ENCODE measurements at places on chromosomes 11 and 22. TPM values are rescaled to one million over a fixed set of nuclear protein-coding genes. Genes with fewer than 3 reads are reported as not detected.

DNA sequence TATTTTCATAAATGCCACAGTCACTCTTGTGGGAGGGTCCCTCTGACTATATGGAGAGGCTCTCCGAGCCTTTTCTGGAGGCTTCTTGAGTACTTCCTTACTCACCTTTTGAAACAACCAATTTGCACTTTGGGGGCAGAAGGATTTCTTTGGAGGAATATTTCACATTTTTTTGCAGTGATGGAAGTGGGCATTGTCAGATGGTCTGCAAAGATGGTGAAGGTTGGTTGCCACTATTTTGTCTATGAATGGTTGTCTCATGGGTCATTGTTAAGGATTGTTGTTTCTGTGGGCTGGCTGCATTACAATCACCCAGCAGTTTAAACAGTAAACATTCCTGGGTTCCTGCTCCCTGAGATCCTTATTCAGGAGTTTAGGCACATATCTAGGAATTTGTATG is 388.2 kb downstream of the TMEM135 start:
- H3K4me1 ChIP-seq, result peaks cover 26% of the 10 kb centered on the region
- DNase-seq, result no peak
- H3K36me3 ChIP-seq, result no peaks in the 10 kb centered on the region

The HMOX1 gene
- 2.1 TPM for total RNA-seq

The CCDC157 gene
- total RNA-seq, result 12.9 TPM

The CCDC34 gene
- total RNA-seq, result 21.1 TPM

- DNase-seq, result no peak
- H3K36me3 ChIP-seq, result no peaks in the 10 kb centered on the region
- H3K4me3 ChIP-seq, result no peak overlapping the region
- H3K4me1 ChIP-seq, result no peaks in the 10 kb centered on the region
- H3K27ac ChIP-seq, result no peak overlapping the region
- H3K27me3 ChIP-seq, result peaks cover 11% of the 10 kb centered on the region
These were observed 29.4 kb upstream of the CTSD start for GRCh38 chr11:1793081-1793480.

Data from cardiac muscle cell (in vitro differentiated cells and primary cell).